Hindlimb muscle (tissue), 1 donor: ENCODE measurements at places on chromosomes 2 and 18.

- no peak for DNase-seq
Observed at GRCh38 chr2:136104977-136105376, 13.0 kb downstream of the CXCR4 start.

DNA sequence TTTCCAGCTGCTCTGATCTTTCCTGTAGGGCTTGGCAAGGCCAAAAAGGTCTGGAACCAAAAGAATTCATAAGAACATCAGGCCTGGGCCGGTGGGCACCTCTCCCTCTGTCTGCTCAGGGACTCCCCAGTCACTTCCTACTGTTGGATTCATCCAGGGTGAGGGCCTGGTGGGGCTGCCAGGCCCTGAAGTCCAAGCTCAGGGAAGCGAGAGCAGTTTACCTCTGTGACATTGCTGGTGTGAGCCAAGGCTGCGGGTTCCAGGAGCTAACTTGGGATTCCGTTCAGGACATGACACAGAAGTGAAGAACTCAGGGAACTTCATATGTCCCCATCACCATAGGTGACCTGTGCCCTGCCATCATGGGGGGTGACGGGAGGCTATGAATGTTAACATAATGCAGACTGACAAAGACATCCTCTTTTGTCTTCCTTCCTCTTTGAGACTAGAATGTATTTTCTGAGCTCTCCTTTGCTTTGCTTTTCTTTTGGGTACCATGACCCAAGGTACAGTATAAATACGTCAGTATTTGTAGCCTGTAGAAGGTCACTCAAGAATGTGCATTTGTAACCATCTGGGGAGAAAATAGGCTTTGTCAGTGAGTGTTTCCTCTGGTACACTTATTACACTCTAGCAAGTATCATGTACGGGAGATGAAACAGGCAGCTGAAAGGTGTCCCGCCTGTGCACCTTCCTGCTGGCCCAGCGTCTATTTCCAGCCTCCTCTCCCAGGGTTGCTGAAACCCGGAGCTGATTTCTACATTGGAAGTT is 130.5 kb upstream of the SLC1A4 start:
- DNase-seq = no peak

- DNase-seq = no peak
Observed at GRCh38 chr18:6205706-6206105, 209.0 kb downstream of the L3MBTL4 start.

GRCh38 chr2:163733301-163733938 is 2.4 kb downstream of the FIGN start:
- DNase-seq = no peak

GRCh38 chr2:195343942-195344530 is 313.0 kb upstream of the SLC39A10 start:
- DNase-seq = no peak

DNA sequence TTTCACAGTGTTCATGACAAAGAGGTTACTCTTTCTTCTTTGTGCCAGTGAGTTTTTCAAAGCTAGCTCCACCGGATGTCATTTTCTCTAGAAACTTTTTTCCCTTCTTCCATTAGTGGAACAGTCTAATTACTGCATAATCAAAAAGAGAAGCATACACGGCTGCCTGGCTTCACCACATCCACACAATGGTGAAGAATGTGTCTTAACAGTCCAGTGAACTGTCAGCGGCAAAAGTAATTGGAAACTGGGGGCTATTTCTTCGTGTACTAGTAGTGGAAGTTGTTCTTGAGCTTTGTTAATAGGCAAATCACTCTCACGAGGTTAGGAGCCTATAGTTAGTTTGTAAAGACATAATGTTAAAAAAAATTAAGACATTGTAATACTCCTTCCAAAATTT is 32.9 kb upstream of the PIK3C3 start:
- no peak for DNase-seq

- no peak for DNase-seq
Observed at GRCh38 chr2:157312866-157313486, 12.6 kb downstream of the ERMN start.

GRCh38 chr18:2588666-2589344 is 17.4 kb downstream of the NDC80 start:
- DNase-seq = no peak

- DNase-seq = no peak
Observed at GRCh38 chr18:46366201-46366600, 262.0 kb downstream of the HAUS1 start.

- DNase-seq = no peak
Observed at GRCh38 chr18:7779211-7779610, 212.1 kb downstream of the PTPRM start.

- peak; percentile 11 for DNase-seq
Observed at GRCh38 chr2:139031722-139032121, 251.5 kb upstream of the NXPH2 start.

- DNase-seq = no peak
Observed at GRCh38 chr2:221397187-221397586, 174.9 kb downstream of the EPHA4 start.

DNA sequence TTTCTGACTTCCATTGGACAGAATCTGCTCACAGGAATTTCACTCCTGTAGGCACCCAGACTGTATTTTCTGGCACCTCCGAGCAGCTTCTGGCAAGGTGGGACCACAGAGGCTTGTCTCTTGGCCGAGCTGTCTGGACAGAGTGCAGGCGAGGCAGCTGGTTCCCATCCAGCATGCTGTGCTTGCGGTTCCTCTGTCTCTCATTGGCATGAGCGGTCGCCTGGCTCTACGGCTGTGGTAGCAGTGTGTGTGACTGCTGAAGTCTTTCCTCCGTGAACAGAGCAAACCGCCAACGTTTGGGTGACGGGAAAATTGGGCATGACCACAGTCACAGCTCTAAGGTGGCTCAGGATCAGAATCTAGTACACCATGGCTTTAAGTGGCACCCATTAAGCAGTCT is 411.7 kb upstream of the NETO1 start:
- no peak for DNase-seq

GRCh38 chr2:26173776-26174482 is 1.0 kb downstream of the GAREM2 start:
- no peak for DNase-seq

DNA sequence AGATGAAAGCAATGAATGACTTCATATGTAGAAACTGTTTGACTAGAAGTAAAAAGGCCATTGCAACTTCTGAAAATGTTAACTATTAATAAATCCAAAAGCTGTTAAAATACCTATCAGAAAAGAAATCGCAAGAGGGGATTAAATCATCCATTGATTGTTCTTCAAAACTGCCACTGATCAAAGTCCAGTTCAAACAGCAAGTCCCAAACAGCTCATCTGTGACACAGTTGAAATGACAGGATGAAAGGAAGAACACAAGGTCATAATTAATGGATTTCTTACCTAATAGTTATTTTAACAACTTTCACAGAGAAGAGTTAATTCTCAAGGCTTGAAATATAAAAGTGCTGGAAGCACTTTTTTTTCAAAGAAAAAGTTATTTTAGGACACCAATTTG is 90.4 kb downstream of the SESTD1 start:
- DNase-seq = no peak

- DNase-seq = no peak
Observed at GRCh38 chr2:200319548-200320337, 13.2 kb downstream of the SPATS2L start.

- DNase-seq = no peak
Observed at GRCh38 chr2:159186462-159186861, 100.0 kb downstream of the WDSUB1 start.

GRCh38 chr18:54090856-54091255 is 133.6 kb downstream of the MBD2 start:
- no peak for DNase-seq

GRCh38 chr18:36088256-36088655 is 20.9 kb upstream of the RPRD1A start:
- DNase-seq = no peak

- peak; percentile 48 for DNase-seq
Observed at GRCh38 chr2:86221066-86221684, 21.9 kb downstream of the MRPL35 start.

DNA sequence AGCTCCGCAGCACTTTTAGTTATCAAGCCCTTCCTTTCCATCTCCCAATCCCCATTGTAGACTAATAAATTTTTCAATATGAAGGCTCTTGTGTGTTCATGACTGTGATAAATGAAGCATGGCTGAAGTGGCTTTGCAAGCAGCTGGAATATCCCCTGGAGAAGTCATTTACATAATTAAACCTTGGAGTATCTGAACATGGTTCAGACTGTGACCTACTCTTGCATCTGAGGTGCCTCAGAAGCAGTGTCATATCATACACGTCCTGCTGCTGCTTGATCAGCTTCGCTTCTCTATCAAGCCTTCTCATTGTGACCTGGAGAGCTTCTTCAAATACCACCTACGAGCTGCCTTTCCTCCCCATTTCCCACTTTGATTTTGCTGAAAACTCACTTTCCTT is 48.4 kb upstream of the ZNF397 start:
- no peak for DNase-seq

DNA sequence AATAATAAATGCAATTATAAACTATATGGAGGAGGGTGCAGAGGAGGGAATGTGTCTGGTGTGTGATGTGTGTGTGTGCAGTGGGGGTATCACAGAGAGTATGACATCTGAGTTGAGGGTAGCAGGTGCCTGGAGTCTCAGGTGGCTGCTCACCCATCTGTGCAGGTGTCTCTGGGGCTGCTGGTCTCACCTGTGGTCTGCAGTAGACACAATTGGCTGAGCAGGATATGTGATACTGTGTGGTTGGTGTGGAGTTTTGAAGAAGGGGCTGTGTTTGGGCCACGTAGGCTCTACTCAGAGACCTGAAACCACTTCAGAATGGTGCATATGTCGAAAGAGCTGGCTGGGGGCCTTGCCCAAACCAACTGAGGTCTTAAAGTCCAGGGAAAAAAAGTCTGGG is 17.0 kb downstream of the FABP1 start:
- no peak for DNase-seq

DNA sequence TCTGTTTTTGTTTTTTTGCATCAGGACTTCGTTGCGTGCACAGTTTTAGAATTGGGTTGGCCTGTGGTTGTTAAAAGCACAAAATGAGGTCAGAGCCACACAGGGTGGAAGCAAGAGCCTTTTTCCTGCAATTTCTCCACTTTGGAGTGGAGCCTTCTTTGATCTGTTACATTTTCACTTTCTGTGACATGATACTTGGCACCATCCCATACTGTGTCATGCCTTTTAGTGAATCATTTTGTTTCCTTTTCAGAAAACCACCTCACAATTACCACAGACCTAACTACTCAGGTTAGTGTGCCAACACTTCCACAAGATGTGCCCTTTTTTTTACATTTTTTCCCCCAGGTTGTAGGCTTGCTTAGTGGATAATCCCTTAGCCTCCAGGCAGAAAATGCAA is 32.5 kb downstream of the MERTK start:
- no peak for DNase-seq

DNA sequence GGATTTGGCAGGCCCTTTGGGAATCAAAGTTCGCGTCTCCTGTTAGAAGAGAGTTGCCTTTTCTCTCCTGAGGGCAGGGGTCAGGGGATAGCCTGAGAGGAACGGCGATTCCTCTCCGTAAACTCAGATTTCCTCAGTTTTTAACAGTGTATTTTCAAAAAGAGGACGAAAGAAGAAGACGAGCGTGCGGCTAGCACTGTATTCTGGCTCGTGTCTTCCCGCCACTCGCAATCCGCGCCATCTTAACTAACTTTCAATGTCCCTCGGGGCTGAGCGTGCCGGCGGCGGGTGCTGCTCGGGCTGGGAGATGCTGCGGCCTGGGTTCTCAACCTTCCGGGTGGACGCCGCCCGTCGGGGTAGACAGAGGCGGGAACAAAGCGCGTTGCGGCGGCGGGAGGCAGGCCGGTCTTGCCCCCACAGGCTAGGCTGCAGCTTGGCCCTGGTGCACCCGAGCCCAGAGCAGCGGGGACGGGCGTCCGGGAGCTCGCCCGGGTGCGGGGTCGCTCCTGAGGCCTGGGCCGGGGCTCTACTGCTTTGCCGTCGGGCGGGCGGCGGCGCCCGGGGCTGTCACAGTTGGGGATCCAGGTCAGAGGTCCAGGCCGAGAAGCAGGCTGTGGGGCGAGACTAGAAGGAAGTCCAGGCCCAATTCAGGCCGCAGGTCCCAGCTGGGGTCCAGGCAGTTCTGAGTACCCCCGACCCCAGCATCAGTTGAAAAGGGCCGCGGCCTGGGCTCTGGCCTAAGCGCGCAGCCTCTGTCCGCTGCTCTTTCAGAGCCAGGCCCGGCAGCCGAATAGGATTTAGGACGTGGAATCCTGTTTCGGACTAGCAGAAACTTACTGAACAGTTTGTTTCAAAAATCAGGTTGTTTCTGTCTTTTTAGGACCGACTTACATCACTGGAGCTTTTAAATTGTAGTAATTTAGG is 11.8 kb downstream of the TBR1 start:
- no peak for DNase-seq

DNA sequence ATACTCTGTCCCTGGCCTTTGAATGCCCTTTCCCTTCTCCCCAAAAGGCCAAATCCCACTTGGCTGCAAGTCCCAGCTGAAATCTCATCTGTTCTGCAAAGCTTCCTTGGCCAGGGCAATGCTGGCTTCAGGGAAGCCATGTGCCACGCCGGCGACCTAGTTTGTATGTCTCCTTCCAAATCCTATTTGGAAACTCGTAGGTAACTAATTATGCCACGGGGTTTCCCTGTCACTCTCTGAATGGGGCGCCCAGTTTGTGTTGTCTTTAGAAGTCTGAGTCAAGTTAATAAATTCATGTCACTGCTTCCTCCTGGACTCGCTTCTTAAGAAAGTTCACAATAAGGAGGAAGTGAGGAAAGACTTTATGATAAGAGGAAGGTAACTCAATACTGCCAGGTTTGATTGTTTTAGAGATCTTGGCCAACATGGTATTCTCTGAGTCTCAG is 19.1 kb downstream of the FHL2 start:
- no peak for DNase-seq
